ENCODE measurements at places on chromosomes 7 and 10. TPM values are rescaled to one million over a fixed set of nuclear protein-coding genes. Genes with fewer than 3 reads are reported as not detected.

GRCh38 chr10:52499281-52499680 is 185.2 kb downstream of the DKK1 start:
- no peak for DNase-seq

DNA sequence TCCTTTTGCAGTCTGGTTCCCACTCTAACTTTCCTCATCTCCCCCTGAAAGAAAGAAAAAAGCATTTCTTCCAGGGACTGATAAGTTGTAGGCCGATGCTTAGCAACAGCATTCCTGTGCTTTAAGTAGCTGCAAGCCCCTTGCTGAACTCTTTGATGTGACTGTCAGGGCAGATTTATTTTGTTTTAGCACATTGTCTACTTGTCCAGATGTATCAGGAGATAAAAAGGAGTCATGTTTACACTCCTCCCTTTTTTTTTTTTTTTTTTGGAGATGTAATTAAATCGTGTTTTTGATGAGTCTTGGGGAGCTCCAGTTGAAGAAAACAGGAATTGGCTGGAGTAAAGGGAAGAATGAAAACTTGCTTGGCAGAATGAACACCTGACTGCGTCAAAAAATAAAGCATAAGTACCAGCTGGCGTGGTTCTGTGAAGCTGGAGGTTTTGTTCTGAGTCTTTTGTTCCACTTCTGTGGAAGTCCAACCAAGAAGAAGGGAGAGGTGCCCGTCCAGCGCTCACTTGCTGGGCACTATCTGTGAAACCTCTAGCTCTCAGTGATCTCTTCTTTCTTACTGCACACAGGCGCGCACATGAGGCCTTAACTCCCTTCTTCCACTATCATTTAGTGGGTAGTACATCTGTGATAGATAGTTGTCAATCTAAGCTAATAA is 871.7 kb downstream of the LRMDA start:
- DNase-seq, result no peak

DNA sequence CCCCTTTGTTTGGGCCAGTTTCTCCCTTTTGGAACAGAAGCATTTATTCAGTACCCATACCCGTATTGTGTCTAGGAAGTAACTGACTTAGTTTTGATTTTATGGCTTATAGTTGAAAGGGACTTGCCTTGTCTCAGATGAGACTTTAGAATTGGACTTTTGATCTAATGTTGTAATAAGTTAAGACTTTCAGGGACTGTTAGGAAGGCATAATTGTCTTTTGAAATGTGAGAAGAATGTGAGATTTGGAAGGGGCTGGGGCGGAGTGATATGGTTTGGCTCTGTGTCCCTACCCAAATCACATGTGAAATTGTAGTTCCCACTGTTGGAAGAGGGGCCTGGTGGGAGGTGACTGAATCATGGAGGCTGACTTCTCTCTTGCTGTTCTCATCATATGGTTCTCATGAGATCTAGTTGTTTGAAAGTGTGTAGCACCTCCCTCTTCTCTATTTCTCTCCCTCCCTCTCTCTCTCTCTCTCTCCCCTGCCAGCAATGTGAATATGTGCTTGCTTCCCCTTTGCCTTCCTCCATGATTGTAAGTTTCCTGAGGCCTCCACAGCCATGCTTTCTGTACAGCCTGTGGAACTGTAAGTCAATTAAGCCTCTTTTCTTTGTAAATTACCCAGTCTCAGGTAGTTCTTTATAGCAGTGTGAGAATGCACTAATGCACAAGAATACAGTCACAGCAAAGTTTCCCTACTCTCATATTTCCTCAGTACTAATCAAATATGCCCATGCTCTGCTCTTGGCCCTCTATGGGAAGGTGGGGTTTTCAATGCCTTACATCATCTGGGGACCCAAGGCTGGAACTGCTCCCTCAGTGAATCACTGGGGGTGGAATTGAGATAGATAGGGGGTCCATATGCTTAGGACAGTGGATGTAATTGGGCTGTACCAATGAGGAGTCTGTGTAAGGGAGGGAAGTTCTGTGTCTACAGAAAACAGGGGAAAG is 17.2 kb upstream of the AKR1C1 start:
- DNase-seq, result no peak

GRCh38 chr7:153354071-153354470 is 594.5 kb downstream of the ACTR3B start:
- DNase-seq, result no peak

DNA sequence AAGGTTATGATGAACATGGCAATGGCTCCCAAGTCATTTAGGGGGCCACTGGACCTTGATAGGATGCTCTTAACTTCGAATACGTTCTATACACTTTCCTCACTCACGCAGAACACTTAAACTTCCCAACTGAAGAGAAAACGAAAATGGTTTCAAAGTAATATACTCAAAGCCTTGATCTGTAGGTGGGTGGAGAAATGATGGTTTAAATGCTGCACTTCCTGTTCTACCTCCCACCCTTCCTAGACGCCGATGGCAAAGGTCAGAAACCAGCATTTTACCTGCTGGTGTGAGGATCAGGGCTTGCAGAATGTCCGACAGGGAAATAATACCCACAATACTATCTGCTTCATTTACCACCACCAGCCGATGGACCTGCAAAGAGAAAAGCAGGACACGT is 40.5 kb upstream of the RHEB start:
- no peak for DNase-seq

DNA sequence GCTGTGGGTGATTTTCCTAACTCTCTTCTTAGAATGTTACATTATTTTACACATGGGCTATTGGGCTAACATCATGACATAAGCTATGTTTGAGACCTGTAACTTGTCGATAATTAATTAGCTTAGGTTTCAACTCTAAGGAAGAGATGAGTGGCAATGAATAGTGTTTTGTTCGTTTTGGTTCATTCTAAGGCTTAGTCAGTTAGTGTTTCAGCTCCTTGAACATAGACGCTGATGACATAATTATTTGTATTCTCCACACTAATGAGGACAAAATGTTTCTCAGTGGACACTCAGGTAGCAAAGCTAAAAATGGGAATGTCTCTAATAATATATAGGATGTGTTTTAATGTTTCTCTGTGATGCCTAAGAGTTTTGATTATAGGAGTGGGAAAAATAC is 401.9 kb downstream of the GATA3 start:
- no peak for DNase-seq

- no peak for DNase-seq
Observed at GRCh38 chr7:81075150-81075549, 156.3 kb upstream of the SEMA3C start.

GRCh38 chr7:120421151-120421651 is 148.2 kb downstream of the KCND2 start:
- no peak for DNase-seq

Gene TAS2R4
- 0.65 TPM for total RNA-seq

Gene GNAT3
- total RNA-seq, result not detected

Gene KIF20B
- total RNA-seq, result 83.5 TPM

Data from activated CD4-positive, alpha-beta memory T cell treated with anti-CD3 and anti-CD28 coated beads, Interleukin-2, amount 10 ng/mL, durations not matched to agents 7 days and 5 days (primary cell).